NCI-H2081 (cell line): ENCODE measurements at places on chromosomes 2 and 18.

DNA sequence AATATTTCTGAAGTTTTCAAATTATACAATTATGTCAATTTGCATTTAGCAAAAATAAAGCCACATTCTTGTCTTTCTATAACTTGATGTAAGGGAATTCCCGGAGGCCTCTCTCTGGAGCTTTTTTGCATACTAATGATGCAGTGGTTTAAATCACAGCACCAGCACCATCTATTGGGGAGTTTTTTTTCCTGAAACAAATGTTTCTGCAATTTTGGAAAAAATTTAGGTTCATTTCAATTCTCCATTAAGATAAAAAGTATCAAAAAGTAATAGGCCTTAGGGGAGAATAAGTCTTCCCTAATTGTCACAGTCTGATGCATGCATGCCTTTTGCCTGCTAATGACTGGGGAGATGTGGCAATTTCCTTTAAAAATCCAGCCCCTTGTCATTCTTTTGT lies 13.5 kb downstream of the CBLN2 start:
- no peak for DNase-seq

DNA sequence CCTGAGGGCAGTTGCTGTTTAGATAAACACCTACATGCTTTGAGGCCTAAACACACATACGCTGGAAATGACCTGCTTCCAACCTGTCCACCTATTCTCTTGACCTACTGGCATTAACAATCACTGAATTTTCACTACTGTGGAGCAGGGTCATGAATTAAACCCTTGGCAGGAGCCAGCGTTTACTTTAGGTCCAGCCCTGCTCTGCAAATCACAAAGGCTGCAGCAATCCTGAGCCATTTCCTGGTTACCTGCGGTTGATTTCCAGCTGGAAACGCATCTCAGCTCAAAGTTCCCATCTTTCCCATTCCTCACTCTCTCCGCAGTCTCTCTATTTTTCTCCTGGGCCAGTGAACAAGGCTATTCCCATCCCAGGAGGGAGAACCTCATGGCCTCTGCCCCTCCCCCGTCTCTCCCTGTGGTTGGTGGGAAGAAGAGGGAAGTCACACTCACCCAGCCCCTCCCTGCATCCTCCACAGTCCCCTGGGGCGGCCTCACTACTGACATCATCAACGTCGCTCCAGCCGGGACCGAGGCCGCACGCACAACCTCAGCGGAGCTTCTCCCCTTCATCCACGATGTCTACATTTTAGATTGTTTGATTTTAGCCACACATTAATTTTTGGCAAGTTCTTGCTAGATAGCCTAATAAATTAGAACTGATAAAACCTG lies 84.5 kb upstream of the SNTG2 start:
- no peak for DNase-seq

DNA sequence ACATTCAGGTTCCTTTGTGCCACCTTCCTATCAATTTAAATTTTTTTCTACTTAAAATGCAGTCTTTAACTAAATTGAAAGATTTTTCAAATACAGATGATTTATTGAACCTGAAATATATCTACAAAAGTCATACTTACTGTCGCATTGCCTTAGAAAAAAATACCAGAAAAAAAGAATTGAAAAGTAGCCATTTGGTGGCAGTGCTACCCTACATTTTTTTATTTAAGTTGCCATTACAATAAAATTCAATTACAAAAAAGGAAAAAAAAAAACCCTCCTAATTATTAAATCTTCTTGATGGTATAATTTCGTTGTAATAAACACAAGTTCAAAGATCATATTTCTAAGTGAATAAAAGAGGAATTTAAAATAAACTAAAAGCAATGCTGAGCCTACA lies 43.4 kb downstream of the DSC3 start:
- DNase-seq = no peak

GRCh38 chr2:19356545-19357401 lies 1.6 kb downstream of the OSR1 start:
- DNase-seq = no peak

- no peak for DNase-seq
Observed at GRCh38 chr18:11544060-11544633, 65.2 kb upstream of the SLC35G4 start.

GRCh38 chr2:135030826-135031225 lies 16.4 kb downstream of the MAP3K19 start:
- no peak for DNase-seq

DNA sequence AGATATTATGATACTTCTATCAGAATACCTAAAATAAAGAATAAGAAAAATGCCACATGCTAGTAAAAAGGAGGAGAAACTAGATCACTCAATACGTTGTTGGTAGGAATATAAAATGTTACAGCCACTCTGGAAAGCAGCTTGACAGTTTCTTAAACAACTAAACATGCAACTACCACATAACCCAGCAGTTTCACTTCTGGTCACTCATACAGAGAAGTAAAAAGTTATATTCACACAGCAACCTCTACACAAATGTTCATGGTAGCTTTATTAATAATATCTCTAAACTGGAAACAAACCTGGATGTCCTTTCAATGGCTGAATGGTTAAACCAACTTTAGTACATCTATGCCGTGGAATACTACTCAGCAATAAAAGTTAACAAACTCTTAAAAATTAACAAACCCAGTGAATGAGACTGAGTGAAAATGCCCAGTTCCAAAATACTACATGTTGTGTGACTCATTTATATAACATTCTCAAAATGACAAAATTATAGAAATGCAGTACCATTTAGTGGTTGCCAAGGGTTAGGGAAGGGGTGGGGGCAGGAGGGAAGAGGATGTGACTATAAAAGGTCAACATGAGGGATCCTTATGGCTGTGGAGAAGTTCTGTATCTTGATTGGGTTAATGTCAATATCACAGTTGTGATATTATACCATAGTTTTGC lies 124.1 kb downstream of the MMADHC start:
- no peak for DNase-seq

- DNase-seq = no peak
Observed at GRCh38 chr2:173119944-173120343, 44.3 kb downstream of the MAP3K20 start.

GRCh38 chr2:102834523-102835273 lies 72.9 kb downstream of the TMEM182 start:
- DNase-seq = peak; percentile 66

DNA sequence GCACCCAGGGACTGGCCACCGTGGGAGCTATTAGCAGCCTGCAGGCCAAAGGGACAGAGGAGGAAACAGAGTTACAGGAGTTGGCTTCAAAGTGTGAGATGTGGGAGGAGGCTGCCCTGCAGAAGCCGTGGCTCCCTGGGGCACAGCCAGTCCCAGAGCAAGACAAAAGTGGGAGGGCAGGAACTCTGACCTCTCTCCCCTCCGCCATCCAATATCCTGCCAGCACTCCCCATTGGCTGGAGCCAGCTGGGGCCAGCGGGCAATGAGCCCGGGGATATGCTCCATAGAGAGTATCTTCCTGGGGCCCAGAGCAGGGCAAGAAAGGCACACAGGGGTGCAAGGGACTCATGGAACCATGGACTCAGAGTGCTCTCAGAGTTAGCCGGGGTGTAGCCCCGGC lies 143.1 kb downstream of the INHBB start:
- no peak for DNase-seq

DNA sequence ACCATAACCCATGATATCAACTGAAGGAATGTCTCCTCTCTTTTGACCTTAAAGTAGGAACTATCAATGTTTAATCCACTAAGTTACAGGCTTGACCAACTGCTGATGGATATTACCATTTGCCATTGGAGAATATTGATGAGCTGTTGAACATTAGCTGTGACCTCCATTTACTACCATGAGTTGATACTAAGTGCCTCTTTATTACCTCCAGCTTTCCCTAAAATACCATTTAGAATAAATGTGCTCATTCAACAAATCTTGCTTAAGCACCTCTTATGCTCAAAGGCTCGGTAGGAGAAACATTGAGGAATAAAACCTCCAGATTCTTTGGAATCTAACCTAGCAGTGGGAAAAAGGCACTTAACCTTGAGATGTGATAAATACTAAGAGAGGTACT lies 81.2 kb downstream of the FAM124B start:
- DNase-seq = no peak

- DNase-seq = no peak
Observed at GRCh38 chr2:35081001-35081621, 1274.5 kb upstream of the CRIM1 start.

DNA sequence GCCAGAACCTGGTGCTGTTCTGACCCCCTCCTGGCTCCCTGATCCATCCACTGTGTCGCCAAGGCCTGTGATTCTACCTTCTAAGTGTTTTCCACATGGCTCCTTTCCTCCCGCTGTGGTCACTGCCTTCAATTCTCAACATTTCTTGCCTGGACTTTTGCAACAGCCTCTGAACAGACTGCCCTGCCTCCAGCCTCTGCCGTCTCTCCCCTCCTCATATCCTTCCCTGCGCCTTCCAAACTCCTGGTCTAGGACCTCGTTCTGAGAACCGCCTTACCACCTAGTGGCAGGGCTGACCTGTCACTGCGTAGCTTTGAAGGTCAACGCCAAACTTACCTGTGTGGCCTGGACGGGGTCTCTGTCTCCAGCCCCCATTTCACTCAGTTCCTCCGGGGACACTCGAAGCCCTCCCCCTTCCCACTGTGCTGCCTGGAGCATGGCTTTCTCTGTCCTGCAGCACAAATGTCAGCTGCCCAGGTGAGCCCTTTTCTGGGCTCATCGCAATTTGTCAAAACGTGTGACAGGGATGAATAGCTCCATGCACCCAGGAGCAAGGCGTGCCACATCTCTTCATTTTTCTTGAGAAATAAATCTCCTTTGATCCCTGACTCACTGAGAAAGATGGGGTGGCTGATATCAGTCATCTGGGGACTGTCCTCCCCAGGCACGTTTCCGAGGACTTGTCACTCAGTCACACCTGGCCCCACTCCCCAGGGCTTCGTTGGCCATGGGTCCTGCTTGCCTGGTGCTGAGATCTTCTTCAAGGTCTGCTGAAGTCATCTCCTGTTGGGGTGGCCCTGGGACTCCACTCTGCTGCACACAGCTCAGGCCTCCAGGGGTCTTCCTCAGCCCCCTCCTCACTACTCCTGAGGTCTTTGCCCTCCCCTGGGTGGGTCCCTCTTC lies 46.7 kb downstream of the LDLRAD4 start:
- no peak for DNase-seq

DNA sequence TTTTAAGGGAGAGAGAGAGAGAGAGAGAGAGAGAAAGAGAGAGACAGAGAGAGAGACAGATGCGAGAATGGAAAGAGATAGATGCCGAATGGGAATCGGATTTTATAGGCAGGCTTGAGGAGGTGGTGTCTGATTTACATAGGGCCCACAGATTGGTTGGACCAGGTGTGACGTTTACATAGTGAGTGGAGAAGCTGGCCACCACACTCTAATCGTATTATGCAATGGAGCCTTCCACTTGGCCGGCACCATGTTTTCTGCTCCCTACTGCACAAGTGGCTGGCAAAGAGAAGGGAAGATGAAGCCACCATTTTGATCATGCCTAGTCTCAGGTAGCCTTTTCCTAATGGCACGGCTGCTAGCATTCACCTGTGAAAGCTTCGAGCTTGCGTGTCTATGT lies 33.9 kb downstream of the CD8B2 start:
- no peak for DNase-seq

- peak; percentile 69 for DNase-seq
Observed at GRCh38 chr2:171811245-171811628, 82.8 kb downstream of the SLC25A12 start.

DNA sequence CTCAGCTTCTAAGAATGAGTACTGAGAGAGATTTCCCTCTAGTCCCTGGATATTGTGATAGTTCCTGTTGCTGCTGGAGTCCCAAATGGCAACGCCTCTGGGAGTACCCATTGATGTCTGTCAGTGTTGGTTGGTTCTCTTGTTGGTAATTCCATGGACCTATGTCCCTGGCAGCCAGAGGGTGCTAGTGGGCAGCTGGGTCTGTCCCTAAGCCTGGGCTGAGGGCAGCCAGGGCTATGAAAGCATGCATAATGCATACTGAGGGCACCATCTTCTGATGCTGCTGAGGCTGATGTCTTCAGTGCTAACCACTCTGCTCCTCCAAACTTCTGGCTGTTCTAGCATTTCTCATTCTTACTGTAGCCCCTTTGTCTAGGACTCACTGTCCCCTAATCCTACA lies 35.9 kb downstream of the NABP1 start:
- DNase-seq = no peak

- DNase-seq = no peak
Observed at GRCh38 chr2:9021563-9022211, 18.2 kb upstream of the MBOAT2 start.

GRCh38 chr2:240589850-240590525 lies 3.5 kb downstream of the CAPN10 start:
- DNase-seq = no peak

DNA sequence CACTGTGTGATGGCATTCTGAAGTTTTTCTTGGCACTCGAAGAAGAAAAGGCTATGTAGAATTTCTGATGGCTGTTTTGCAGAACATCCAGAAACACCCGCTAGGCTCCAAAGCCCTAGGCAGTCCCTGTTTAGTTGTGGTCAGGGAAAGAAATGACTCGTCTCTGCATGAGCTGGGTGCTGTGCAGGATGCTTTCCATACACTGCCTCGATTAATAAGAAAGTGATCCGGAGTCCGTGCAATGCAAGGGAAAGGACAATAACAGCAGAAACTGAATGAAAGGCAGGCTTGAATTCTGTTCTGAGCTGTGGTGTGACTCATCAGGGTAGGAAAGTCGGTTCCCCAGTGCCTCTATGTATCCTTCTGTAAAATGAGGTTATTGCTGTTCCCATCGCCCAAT lies 18.7 kb downstream of the MAPRE3 start:
- no peak for DNase-seq

DNA sequence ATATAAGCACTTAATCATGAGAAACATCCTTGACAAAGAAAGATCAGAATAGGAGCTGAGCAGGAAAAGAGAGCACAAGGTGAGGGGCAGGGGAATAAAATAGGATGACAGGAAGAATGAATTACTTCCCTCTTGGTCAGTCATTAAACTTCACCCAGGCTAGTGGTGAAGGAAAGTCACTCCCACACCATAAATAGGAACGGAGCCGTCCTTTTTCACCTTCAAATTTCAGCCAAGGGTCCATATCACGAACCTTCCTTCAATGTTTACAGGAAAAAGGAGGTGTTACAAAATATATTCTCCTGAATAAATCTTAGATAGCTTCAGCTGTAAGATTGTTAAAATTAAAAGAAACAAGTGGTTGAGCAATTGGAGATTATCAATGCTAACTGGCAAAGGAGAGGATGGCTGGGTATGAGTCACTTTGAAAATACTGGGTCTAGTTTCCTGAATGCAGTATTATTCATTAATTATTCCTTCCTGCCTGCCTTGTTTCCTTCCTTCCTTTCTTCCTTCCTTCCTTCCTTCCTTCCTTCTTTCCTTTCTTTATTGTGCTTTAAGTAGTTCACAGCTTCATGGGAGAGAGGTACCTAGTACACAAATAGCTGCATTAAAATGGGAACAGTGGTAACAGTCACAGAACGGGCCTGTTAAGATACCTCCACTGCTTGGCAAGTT lies 292.3 kb upstream of the ID2 start:
- no peak for DNase-seq
